ENCODE measurements at places on chromosomes 4 and X.

DNA sequence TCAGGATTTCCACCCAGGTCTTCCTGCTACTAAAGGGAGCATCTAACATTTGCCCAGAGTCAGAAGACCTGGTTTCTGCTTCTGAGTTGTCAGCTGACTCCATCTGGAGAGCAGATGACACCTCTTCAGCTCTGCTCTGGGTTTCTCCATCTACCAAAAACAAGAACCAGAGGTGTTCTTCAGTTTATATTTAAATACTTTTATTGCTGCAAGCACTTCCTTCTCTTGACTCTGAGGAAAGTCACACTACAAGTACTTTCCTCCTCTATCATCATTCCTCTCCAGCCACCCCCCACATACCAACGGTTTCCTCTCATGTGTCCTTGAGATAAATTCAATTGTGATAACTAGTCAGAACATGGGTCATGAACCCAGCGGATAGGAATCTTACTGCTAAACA, 88.4 kb downstream of the PPP3CA start:
- DNase-seq = no peak

- no peak for DNase-seq
Measured at GRCh38 chr4:109671350-109671749, 31.9 kb downstream of the CASP6 start.

GRCh38 chr4:124067046-124067445, 645.5 kb downstream of the ANKRD50 start:
- no peak for DNase-seq

DNA sequence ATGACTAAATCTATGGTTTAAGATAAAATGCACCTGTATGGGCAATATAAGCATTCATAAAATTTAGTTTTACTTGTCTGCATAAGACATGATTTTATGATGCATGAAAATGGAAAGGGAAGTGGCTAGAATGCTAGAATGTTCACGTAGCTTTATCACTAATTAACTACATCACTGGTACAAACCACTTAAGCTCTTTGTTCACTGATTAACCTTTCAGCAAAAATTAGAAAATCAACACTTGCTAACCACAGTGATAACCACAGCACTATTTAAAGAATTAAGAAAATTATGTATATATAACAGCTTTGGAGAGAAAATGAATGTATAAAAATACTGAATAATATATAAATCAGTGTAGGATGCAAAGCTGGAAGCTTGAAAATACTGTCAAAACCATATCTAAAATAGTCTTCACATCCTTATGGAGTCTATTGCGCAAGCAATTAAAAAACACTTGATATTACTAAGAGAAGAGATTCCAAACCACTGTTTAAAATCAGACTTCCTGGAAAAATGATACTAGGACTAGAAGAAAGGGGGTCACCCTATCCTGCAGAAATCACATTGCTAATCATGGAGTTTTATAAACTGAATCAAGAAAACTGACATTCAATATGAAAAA, 51.9 kb downstream of the EFHC2 start:
- DNase-seq = no peak

- DNase-seq = no peak
Measured at GRCh38 chr4:87204559-87204958, 15.9 kb downstream of the KLHL8 start.

GRCh38 chr4:159271856-159272255, 169.0 kb downstream of the RAPGEF2 start:
- DNase-seq = no peak

All from activated T-helper 1 cell treated with anti-CD3 and anti-CD28 coated beads, Interleukin-2, amount 50 U/mL, for 16 hours (primary cell).